Non-pigmented ciliary epithelial cell (primary cell): ENCODE measurements at places on chromosomes 3 and 15.

DNA sequence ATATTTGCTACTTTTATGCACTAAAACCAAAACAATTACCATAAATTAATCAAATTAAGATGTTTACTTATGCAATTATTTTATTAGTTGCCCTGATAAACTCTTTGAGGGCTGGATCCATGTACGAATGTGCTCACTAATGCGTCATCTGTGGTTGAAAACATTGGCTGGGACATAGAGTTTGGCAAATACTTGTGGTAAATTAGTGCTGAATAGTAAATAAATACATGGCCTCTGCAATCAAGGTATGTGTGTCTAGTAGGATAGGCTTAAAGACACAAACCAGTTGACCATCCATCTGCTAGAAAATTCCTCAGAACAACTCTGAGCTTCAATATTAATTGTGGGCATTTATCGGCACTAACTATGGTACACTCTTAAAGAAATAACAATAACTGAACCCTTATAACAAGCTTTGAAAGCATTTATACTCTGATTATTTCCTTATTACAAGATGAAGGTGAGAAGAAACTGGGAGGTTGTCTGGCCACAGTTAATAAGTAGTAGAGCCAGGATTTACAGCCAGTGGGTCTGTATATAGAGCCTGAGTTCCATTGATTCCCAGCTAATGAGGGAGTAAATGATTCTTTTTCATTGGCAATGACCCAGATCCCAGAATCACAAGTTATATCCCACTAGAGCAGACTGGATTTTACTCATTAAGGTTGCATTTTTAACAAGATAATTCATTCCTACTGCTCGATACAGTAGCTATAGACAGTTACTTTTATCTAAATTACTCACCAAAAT, 169.5 kb upstream of the CNTN6 start:
- no peak for DNase-seq

DNA sequence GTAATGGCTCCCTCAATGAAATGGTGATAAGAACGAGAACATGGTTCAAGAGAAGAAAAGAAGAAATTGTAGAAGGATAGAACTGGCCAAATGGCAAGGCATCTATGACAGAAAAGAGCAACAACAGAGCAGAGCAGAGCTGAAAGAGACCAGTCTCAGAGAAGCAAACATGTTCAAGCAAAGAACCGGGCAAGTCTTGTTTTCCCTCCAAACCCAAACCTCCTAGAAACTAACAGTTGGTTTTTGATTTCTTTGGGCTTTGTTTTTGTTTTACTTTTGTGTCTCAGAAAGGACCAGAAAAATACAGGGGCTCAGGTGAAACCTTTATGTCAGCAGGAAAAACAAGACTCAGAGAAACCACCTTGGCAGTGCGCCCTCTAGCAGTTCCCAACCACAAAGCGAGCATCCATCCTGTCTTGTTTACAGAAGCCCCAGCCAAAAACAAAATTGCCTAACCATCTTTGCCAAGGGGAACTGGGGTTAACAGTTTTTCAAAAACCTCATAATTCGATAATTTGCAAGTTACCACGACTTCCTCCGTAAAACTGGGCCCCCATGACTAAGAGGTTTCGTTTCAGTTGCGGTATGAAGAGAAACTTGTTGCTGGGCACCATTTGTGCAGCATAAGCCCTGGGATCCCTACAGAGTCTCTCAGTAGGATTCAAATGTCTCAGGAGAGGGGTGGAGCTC, 159.2 kb upstream of the SLC24A5 start:
- DNase-seq: no peak

DNA sequence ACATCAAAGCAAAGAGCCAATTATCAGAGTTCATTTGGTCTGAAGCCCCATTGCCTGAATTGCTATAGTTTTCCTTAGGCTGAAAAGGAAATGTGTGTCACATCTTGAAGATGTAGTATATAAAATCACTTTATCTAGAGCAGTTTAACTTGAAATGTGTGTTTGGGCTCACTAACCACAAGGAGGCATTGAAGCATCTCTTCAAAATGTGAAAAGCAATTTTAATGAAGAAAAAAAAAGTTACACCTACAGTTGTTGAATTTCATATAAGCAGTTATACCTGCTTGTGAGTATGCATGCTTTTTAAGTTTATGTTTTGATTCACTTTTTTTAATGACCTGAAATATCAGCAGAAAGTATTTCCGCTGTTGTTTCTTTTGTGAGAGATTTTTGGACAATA, 129.3 kb downstream of the IQCH start:
- no peak for DNase-seq

- DNase-seq: no peak
Measured at GRCh38 chr3:133293397-133294110, 106.3 kb upstream of the BFSP2 start.

- DNase-seq: no peak
Measured at GRCh38 chr3:56196700-56197099, 271.6 kb downstream of the ERC2 start.

- no peak for DNase-seq
Measured at GRCh38 chr3:33645060-33645647, 72.9 kb downstream of the CLASP2 start.

GRCh38 chr15:45147606-45148005, 17.8 kb downstream of the DUOX1 start:
- no peak for DNase-seq
